ENCODE measurements at places on chromosomes 13 and 19. TPM values are rescaled to one million over a fixed set of nuclear protein-coding genes. Genes with fewer than 3 reads are reported as not detected.
A peak's percentile ranks its signal among the peaks of the same experiment; 100 is the strongest.

DNA sequence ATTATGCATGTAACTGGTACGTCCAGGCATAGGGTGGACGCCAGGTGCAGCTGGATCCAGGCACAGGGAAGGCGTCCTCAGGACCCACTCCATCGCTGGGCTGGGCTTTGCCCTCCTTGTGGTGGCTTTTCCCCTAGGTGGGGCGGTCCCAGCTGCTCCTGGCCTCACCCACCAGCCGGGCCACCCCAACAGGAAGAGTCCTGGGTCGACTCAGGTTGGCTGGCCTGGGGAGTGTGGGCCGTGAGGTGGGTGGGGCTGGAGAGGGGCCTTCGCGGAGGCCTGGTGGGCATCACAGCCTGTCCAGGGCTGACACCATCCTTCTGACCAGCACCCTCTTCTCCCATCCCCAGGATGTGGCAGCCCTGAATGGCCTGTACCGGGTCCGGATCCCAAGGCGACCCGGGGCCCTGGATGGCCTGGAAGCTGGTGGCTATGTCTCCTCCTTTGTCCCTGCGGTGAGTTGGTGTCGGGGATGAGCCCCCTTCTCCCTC lies 3.2 kb upstream of the GARIN5A start:
- no peak overlapping the region for H3K4me3 ChIP-seq
- H3K27ac ChIP-seq = no peak overlapping the region
- H3K36me3 ChIP-seq = peaks cover 11% of the 10 kb centered on the region
- peaks cover 9% of the 10 kb centered on the region for H3K4me1 ChIP-seq
- no peaks in the 10 kb centered on the region for H3K27me3 ChIP-seq

DNA sequence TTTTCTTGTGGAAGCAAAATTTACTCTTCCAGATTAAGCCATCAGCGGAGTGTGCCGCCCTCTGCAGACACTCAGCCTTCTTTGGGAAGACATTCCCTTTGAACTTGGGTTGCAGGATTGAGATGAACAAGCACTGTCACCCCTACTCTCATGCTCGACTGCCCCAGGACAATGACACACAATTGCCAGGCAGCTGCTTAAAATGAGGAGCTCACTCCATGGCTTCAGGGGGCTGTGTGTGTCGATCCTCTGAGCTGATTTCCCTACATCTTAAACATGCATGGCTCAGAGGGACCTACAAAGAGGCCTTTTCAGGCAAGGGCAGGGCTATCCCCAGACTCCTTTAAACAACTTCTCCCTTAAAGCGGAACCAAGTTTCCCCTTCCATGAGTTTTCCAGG lies 107.5 kb upstream of the MBNL2 start:
- peaks cover 15% of the 10 kb centered on the region for H3K27me3 ChIP-seq
- no peak overlapping the region for H3K4me3 ChIP-seq
- no peaks in the 10 kb centered on the region for H3K36me3 ChIP-seq
- no peak for DNase-seq
- H3K27ac ChIP-seq = no peak overlapping the region

GRCh38 chr19:49387936-49388372 lies at the start of gene KASH5:
Gene KASH5 (plus strand): TSS chr19:49388249. CDS start chr19:49390884, 2,635 bp downstream.
- no peak within 1 kb of the TSS for H3K4me3 ChIP-seq
- DNase-seq = no peak
- H3K36me3 ChIP-seq = no peaks in the 10 kb centered on the region
- no peak within 1 kb of the TSS for H3K27ac ChIP-seq

- peaks cover 26% of the 10 kb centered on the region for H3K4me1 ChIP-seq
- H3K27ac ChIP-seq = peak overlapping the region; percentile 1
- peaks cover 14% of the 10 kb centered on the region for H3K27me3 ChIP-seq
- no peak overlapping the region for H3K4me3 ChIP-seq
- DNase-seq = no peak
- H3K36me3 ChIP-seq = no peaks in the 10 kb centered on the region
Observed at GRCh38 chr13:97569841-97570240, 135.9 kb downstream of the RAP2A start.

The ZNF284 gene
- total RNA-seq = 5.9 TPM

The SBK3 gene
- total RNA-seq = not detected

GRCh38 chr13:57837801-57838200 lies 206.3 kb downstream of the PCDH17 start:
- DNase-seq = no peak
- H3K4me1 ChIP-seq = peaks cover 7% of the 10 kb centered on the region
- no peaks in the 10 kb centered on the region for H3K27me3 ChIP-seq
- H3K27ac ChIP-seq = no peak overlapping the region
- no peak overlapping the region for H3K4me3 ChIP-seq
- H3K36me3 ChIP-seq = no peaks in the 10 kb centered on the region

GRCh38 chr13:26538363-26539317 lies 18.8 kb upstream of the WASF3 start:
- H3K27ac ChIP-seq = no peak overlapping the region
- no peak overlapping the region for H3K4me3 ChIP-seq
- H3K27me3 ChIP-seq = peaks cover 51% of the 10 kb centered on the region

DNA sequence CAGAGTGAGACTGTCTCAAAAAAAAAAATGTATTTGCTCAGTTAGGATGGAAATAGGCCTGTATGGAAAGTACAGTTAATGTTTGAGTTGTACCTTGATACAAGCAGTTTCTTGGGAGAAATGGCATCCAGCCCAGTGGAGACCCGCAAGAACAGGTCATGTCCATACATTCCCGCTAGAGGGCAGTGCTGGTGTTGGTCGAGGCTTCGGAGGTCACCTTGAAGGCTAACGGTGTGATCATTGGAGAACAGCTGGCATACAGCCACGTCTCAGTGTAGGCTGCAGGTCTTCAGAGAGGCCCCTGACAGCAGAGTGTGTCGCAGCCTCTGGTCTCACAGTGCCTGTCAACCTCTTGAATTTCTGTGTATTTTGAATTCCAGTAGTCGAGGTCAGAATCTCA lies 7.5 kb downstream of the ZNF610 start:
- no peak overlapping the region for H3K4me3 ChIP-seq
- DNase-seq = peak; percentile 68
- peaks cover 13% of the 10 kb centered on the region for H3K4me1 ChIP-seq
- H3K27me3 ChIP-seq = no peaks in the 10 kb centered on the region

Measured in progenitor cell of endocrine pancreas (in vitro differentiated cells).